ENCODE measurements at places on chromosomes 5 and 9.

DNA sequence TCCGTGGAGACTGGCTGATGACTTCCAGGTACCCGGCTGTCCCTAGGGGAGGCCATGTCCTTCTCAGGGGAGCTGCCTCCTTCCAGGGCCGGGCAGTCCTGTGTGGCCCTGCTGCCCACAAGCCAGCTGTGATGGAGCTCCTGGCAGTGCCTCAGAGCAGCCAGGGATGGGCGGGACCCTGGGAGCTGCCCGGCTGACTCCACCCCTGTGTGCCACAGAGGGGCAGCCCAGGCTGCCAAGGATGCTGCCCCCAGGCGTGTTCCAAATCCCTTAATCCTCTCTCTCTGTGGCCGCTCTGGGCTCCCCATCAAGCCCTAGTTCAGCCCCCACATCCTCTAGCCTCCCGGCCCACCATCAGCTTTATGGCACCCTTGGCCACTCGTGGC is 7.0 kb upstream of the SCGB3A1 start:
- no peak for DNase-seq

GRCh38 chr9:121360601-121361374 is 9.3 kb downstream of the STOM start:
- DNase-seq = no peak

DNA sequence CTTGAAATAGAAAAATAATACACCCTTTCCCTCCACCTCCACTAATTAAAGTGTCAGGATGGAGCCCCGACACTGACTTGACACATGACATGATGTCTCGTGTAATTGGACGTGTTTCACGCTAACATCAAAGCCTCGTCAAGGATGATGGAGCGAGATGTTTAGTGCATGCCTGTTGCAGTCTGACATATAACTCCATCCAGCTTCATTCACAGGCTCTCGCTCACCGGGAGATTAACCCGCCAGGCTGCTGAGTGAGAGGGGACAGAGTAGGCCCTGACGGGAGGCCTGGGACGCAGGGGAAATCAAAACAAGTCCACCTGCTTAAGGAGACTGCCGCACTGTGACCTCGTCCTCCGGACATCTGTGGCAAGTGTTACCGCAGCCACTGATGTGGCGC is 263.5 kb downstream of the SLIT3 start:
- DNase-seq = no peak

DNA sequence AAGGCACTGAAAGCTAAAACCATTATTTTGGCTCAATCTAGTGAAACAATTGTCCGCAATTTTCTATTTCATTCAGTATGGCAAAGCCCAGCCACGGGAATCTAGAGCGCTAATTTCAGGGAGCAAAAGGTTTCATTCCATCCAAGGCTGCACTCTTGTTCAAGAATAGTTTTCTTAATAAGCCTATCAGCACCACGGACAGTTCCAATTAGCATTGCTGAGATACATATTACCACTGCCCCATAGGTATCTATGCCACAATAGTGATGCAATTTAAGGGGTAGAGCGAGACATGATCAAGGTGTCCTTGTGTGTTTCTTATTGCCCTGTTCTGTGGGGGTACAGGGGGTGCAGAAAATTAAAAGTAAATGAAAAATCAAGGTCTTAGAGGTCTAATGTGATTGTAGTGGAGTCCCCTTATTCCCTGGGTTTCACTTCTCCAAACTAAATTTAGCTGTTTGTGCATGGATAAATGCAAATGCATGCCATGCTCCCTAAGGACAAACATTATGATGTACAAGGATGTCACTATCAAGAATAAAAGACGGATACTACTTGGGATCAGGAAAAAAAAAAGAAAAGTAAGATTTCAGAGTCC is 45.5 kb downstream of the SPOCK1 start:
- DNase-seq = no peak

DNA sequence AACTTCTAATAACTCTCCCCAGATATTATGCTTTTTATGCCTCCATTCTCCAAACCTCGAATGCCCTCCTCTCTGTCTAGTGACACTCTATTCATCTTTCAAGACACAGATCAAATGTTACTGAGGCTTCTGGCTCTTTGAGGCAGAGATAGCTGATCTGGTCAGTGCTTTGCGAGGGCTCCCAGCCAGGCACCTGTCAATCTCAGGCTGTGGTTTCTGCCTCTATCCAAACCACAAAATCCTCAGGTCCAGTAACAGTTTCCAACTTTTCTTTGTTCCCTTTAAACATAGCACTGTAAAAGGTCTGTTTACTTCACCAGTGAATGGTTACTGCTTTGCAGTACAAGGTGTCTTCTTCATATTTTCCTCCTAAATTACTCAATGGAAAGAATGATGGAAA is 11.5 kb upstream of the STK32A start:
- DNase-seq = no peak

DNA sequence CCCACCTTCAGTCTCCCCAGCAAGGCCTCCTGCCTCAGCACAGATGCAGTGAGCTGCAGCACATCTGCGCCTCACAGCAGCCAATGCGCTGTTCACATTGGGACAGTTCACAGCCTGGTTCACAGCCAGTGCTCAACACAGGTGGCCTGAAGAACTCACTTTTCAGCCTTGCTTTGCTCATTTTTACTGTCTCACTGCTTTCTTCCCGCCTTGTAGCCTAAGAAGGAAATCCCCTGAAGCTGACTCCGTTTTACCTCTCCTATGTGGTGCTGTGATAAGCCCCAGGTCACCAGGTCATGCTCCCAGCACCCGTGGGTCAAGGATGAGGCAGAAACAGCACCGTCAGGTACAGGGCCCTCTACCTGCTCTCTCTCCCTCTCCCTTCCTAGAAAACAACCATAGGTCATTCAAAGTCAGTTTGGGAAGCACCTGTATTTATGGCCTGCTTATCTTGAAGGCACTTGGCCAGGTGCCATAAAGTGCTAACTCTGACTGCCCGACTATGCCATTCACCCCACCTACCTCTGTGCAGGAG is 1.1 kb downstream of the GCNT4 start:
- no peak for DNase-seq

DNA sequence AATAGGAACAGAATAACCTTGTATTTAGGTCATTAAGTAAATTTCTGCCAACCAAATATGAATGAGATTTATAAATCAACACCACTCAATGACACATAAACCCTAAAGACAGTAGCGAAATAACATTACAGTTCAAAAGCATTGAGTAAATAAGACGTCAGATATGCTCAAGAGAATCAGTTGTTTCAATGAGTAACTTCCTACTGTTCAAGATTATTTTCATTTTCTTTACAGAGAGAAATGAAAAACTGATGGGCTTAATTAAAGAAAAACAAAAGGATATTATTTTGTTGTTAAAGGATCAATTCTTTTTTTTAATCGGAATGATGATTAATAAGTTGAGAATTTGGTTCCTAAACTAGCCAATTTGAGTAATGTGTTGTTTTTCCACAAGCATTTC is 150.1 kb downstream of the BNC2 start:
- DNase-seq = no peak

GRCh38 chr9:37119360-37119759 is 1.0 kb upstream of the ZCCHC7 start:
- no peak for DNase-seq

DNA sequence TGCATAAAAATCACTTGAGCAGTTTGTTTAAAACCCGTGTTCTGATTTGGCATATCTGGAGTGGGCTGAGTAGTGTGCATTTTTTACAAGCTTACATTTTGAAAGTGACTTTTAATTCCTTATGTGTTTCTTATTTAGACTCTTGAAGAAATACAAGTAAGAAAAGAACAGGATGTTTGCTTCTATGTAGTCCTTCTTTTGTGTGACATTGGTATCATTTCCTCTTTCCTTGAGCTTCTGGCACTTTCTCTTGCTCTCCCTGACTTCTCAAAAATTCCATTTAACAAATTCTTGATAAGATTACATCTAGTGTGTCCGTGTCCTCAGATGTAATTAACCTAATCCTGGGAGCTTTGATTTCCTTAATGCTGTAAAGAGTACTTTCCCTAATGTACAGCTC is 12.5 kb downstream of the GARNL3 start:
- no peak for DNase-seq

DNA sequence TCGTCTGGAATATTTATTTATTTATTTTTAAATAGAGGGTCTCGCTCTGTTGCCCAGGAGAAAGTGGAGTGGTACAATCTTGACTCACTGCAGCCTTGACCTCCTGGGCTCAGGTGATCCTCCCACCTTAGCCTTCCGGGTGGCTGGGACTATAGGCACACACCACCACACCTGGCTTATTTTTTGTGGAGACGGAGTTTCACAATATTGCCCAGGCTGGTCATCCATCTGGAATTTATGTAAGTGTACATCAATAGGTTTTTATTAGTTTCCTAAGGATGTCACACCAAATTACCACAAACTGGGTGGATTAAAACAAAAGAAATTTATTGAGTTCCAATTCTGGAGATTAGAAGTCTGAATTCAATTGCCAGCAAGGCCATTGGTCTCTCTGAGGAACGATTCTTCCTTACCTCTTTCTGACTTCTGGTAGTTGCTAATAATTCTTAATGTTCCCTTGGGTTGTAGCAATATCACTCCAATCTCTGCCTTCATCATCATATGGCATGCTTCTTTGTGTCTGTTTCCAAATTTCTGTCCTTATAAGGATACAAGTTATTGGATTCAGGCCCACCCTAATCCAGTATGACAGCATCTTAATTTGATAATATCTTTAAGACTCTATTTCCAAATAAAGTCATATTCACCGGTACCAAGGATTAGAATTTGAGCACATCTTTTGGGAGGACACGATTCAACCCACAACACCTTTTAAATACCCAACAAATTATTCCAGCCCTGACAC is 16.3 kb upstream of the RAD23B start:
- DNase-seq = no peak

DNA sequence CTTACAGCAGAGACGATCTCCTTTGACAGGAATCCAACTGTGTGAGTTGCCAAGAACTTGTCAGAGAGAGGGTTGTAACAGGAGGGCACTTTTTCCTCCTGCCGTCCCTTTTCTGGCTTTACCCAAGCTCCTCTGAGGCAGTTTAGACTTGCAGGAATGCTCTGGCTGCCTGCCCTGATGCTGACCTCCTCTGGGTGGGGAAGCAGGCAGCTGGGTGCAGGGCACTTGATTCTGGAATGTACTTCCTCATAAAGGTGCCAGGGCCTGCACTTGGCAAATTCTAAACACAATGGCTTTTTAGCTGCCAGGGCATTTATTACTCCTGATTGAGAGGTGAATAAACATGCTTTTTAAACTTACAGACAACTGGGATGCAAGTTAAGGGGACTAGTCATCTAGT is 190.4 kb downstream of the EPB41L4A start:
- no peak for DNase-seq

DNA sequence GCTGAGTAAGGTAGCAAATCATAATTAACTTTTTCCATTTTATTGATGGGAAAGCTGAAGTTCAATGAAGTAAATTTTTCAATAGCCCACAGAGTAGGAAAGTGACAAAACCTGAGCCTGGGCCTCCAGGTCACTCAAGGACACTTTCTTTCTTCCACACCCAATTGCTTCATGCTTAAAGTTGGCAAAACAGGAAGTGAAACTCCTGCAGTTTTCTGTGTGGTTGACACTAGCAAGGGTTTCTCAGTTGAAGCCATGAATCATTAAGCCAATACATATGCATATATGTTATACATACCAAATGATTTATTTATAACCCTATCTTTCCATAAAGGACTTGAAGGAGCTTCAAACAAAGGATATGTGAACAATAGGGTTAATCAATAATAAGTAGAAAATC is 13.9 kb downstream of the TLR4 start:
- no peak for DNase-seq

GRCh38 chr9:114250235-114250568 is 72.7 kb upstream of the ORM1 start:
- no peak for DNase-seq

GRCh38 chr9:3887221-3887653 is 361.4 kb upstream of the RFX3 start:
- DNase-seq = peak; percentile 89

DNA sequence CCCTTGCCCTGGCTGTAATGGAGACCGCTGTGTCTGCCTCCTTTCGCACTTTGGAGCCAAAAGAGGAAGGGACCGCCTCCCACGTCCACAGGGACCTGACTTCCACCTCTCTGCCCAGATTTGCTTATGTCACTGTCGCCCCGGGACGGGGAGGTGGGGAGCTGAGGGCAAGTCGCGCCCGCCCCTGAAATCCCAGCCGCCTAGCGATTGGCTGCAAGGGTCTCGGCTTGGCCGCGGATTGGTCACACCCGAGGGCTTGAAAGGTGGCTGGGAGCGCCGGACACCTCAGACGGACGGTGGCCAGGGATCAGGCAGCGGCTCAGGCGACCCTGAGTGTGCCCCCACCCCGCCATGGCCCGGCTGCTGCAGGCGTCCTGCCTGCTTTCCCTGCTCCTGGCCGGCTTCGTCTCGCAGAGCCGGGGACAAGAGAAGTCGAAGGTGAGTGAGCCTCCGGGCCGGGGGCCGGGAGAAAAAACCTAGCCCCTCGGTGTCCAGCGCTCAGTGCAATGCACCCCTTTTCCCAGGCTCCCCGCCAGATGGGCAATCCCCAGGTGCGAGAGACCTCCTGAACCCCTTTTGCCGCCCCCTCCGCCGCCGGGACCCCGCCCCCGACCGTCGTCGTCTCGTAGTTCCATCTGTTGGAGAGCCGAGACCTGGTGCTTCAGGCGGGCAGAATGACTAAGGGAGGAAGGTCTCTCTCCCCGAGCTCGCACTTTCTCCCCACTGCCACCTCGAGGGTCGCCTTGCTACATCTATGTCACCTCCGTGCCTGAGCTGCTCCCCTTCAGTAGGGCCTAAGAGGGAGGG is at the start of gene GPX3:
GPX3 (plus strand) TSS at position 288 of the 807 bp plus-strand sequence; CDS start at position 352, 64 bp downstream.
- DNase-seq = peak; percentile 35

DNA sequence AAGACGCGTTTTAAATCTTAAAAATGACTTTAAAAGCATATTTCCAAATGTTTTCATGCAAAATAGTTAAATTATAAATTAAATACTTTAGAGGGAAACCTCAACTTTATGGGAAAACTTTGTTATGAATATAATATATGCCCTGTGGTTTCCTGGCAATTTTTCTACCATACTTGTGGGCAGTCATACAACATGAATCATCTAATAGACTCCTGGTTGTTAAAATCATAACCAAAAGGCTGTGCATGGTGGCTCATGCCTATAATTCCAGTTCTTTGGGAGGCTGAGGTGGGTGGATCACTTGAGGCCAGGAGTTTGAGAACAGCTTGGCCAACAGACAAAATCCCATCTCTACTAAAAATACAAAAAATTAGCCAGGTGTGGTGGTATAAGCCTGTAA is 18.2 kb downstream of the ATP10B start:
- no peak for DNase-seq

- DNase-seq = no peak
These were observed 615 bp downstream of the ATG10 start for GRCh38 chr5:81972492-81972783.

DNA sequence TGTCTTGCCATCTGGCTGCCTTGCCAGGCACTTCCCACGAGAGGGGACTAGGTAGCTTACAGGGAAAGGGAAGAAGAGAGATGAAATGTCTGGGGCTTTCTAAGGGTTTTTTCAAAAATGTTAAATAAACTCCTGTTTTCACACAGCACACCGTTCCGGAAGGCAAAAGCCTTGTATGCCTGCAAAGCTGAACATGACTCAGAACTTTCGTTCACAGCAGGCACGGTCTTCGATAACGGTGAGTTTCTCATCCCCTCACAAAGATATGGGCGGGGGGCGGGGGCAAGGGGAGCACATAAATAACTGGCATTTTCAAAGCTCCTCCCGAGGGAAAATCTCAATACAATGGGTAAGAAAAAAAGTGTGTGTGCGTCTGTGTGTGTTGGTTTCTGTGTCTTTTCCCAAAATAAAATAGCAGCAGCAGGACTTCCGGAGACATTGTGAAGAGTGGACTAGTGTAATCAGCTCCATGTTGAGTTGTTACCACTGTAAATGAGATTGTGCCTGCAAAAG is 189.6 kb downstream of the NR3C1 start:
- no peak for DNase-seq

- no peak for DNase-seq
These were observed 293.2 kb upstream of the IRX4 start for GRCh38 chr5:2175842-2176404.

GRCh38 chr5:133890776-133891280 is 77.6 kb downstream of the C5orf15 start:
- DNase-seq = no peak
